Vagina (tissue), 2 donors: ENCODE measurements at places on chromosomes 6 and 20.

- no peak for DNase-seq
These were observed 33.8 kb upstream of the RREB1 start for GRCh38 chr6:7073821-7074525.

DNA sequence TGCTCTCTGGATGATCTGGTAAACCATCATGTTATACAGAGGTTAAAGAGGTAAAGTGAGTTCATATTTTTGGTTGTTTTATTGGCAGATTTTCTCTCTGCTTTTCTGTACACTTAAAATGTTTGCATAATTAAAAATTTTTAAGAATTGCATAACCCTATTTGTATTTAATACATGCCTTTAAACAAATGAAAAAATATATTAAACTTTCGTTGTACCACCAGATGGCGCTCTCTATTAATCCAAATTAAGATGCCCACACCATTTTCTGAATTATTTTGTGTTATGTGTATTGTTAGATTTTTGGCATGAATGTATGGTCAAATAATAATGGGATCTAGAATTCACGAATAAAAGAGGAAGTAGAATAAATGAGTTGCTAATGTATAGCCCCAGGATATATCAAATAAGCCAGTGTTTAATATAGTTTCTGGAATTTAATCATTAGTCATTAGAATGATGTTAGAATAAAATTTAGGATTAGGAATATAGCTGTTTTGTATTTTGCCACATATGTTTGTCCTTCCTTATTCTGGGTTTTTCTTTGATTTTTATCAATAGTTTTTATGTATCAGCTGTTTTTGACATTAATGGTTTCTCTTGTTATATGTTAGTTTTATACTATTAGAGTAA is 38.9 kb downstream of the SMAP1 start:
- DNase-seq: no peak

GRCh38 chr6:163180874-163181541 is 233.5 kb upstream of the QKI start:
- no peak for DNase-seq

DNA sequence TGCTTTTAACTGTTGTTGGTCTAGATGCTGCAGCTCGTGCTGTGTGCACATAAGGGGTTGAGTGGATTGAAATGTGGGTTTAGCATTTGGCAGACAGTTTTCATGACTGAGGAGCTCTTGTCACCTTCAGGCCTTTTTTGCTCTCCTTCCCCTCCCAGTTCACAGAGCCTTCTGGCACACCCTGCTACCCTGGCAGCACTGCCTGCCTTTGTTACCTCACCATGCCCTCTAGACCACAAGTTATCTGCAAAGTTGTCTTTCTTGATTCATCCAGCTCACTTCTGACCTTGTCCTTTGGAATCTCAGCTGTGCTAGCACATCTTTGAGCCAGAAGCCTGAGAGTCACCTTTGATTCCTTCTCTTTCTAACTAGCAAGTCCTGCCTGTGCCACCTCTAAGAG is 348.9 kb upstream of the ZFP64 start:
- DNase-seq: no peak

DNA sequence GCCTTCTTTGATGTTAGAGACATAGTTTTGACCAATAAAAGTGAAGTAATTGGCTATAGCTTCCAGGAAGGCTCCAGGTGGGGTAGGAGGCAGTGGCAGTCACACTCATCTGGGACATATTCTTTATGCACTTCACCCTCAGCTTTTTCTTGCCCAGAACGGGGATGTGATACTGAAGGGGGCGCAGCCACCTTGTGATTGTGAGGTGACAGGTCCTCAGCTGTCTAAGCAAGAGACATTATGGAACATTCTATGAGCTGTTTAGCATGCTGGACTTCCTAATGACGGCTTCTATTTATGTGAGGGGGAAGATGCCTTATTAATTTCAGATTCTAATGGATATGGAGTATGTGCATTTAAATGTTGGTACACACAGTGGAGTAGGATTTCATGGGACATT is 151.3 kb upstream of the ZFP64 start:
- DNase-seq: no peak

DNA sequence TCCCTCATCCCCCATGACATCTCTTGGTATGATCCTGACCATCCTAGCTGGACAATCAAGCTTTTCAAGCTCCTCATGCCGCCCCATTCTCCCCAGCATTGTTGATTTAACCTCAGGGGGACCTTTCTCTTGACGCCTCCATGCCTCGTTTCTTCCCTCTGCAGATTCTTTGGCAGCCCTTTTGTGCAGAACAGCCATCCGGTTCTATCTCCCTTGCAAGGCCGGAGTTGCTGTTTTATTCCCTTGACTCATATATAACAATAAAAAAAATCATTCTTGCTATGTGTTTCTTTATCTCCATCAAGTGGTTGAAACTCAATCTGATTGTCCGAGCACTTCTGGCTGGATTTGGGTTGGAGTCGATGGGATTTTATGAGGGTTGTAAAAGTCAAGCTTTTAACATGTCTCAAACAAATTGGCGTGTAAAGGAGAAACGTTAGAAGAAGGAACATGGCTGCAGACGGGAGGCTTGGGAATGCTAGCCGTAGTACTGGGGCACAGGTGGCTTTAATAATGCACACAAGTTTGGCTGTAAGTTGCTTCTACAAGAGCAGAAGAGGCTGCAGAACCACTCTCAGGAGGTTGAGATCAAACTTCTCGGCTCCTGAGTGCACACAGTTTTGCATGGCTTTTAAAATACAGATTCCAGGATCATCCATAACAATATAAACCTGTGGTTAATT is 3.9 kb upstream of the SULF2 start:
- no peak for DNase-seq

DNA sequence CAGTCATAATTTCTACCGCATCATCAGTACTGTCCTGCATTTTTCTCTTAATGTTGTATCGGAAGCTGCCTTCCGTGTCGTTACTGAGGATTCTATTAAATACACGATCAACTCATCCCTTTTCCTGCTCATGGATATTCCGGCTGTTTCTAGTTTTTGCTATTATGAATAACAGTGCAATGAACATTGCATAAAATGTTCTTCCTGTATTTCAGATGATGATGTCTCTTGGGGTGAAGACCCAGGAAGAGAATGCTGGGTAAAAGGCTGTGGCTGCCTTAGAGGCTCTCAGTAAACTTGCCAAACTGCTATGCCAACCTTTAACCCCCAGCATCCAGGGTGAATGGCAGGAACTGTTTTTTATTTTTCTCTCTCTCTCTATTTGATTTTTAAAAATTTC is 24.1 kb upstream of the EPB41L1 start:
- DNase-seq: no peak

- no peak for DNase-seq
These were observed 1225.9 kb upstream of the MAP3K7 start for GRCh38 chr6:91812596-91813274.

- no peak for DNase-seq
These were observed 80.0 kb upstream of the EYA2 start for GRCh38 chr20:46814366-46815232.

DNA sequence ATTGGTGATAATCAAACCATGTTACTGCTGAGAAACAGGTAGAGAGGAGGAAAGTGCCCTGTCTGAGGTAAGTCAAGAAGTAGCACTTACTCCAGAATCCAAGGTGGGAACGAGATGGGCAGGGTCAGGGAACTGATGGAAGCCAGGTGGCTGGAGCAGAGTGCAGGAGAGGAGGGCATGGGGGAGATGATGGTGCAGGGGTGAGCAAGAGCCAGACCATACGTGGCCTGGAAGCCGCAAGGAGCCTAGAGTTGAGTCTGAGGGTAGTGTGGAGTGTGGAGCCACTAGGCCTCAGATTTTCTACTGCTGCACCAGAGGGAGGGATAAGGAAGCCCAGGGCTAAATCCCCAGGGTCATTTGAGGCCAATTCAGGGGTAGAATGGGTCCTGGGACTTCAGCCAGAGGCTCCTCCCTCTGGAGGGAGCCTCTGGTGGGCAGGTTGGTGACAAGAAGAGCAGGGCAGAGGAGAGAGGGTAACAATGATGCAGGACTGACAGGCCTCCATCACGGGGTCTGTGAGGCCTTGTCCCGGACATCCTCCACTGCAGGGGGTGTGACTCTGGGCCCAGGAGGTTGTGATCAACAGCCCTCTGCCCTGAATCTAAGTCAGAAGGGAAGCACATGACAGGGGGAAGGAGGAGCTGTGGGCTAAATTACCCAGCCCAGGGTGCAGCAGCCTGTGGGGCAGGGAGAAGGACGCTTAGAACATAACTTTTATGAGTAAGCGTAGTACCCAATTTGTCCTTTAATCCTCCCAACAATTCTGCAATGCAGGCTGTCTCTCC is 28.7 kb downstream of the COX4I2 start:
- no peak for DNase-seq

DNA sequence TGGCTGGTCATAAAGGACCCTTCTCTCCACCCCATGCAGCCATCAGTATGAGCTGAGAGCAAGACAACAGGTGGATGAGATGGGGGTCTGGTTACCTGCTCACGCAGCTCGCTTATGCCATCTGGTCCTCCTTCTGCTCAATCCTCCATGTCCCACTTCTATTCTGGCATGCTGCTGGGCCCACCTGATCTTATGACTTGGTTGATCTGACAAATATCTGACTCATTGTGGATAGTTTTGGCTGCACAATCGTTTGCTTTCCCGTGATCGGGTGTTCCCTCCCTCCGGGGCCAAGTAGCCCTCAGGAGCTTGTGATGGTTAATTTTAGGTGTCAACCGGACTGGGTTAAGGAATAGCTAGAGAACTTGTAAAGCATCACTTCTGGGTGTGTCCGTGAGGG is 26.6 kb upstream of the ELMO2 start:
- DNase-seq: no peak

- DNase-seq: no peak
These were observed 6.5 kb upstream of the UQCC2 start for GRCh38 chr6:33717934-33718455.

DNA sequence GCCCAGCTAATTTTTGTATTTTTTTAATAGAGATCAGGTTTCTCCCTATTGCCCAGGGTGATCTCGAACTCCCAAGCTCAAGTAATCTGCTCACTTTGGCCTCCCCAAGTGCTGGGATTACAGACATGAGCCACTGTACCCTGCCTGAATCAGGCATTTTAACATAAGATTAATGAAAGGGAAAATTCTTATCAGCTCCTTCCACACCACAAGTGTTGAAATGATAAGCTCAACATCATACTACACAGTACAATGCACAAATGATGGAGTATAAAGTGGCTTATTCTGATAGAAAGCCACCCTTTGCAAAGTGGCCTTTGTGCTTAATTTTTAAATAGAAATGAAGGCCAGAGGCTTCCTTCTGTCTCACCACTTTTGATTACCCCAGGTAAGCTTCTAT is 71.3 kb upstream of the MCHR2 start:
- no peak for DNase-seq

DNA sequence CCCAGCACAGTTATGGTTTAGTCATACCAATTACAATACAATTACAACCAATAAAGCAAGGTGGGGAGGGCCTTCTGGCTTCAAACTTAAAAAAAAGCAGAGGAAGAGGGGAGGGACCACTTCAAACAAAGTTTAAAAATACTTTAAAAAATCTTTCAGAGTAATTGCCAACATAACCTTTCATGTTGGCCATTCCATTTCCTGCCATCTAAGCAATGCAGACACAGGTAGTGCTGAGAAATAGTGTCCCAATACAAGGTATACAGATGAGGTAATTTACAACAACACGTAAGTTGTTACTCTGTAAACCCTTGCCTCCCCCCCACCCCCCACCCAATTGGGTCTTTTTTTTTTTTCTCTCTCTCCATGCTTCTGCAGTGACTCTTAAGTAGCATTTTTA is 18.8 kb upstream of the TBC1D20 start:
- no peak for DNase-seq

GRCh38 chr6:119076173-119076572 is 2.3 kb downstream of the FAM184A start:
- no peak for DNase-seq

GRCh38 chr6:90103056-90103800 is 193.4 kb downstream of the BACH2 start:
- no peak for DNase-seq

- DNase-seq: no peak
These were observed 117.9 kb downstream of the SGK1 start for GRCh38 chr6:134199848-134200606.

- no peak for DNase-seq
These were observed 176.5 kb upstream of the ARID1B start for GRCh38 chr6:156600678-156601077.

DNA sequence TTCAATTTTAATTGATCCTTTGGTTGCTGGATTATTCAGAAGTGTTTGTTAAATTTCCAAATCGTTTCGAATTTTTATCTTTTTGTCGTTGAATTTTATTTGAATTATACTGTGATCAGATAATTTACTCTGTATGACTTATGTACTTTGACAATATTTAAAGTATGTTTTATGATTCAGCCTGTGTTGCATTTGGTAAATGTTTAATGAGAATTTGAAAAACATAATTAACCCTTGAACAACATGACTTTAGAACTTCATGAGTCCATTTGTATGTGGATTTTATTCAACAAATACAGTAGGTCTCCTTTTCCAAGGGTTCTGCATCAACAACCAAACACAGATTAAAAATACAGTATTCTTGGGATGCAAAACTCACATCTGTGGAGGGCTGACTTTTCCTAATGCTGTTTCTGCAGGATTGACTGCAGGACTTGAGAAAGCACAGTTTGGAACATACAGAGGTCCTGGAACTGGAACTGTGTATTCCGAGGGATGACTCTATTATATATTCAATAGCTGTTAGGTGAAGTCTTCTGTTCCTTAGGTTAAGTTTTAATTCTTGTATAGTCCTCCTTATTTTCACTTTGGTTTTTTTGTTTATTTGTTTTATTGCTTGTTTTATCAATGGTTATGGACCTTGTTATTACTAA is 40.5 kb downstream of the FAM83B start:
- no peak for DNase-seq

- no peak for DNase-seq
These were observed 18.3 kb upstream of the SHLD1 start for GRCh38 chr20:5731753-5732366.

GRCh38 chr20:37567671-37568588 is 40.3 kb upstream of the BLCAP start:
- DNase-seq: peak; percentile 74

DNA sequence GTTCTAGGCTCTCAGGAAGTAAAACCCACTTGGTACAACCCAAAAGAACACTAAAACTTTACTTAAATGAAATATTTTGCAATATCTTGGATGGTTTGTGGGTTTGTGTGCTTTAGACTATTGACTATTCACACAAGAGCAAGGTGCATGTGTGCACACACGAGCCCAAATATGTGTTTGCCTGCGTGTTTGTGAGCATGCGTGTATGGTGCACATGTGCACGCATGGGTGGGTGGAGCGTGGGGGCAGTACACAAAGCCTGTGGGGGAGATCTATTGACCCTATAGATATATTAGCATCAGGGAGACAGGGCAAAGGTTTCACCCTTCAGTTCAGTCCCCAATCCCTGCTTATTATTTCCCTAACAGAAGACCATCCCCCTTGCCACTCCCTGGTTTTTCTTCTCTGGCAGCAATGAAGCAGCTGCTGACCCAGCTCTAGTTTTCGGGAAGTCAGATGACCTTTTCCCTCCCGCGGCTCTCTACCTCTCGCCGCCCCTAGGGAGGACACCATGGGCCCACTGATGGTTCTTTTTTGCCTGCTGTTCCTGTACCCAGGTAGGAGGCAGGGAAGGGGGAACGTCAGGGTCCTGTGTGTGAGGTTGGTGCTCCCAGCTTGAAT is at the start of gene C2:
C2 (plus strand) TSS at position 476 of the 621 bp plus-strand sequence; CDS start at position 512, 36 bp downstream.
- DNase-seq: no peak
